ENCODE measurements at places on chromosomes 3 and 15.

DNA sequence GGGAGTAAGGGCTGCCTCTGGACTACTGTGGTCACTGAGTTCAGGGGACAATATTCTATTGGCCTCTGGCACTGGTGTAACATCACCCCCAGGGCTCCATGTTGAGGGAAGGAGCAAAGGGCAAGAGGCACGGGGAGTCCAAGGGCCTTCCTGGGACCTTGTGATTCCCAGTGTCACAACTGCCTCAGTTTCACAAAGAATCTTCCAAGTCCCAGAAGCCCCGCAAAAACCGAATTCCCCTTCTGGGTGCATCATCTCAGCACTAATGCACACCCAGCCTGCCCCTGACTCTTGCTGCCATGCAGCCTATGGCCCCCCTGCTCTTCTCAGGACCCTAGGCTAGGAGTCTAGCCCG, 5.5 kb downstream of the AMOTL2 start:
- no peak for DNase-seq

GRCh38 chr3:122760453-122761271, 33.0 kb downstream of the HSPBAP1 start:
- DNase-seq = no peak

- no peak for DNase-seq
Measured at GRCh38 chr3:151499168-151499567, 38.3 kb upstream of the IGSF10 start.

DNA sequence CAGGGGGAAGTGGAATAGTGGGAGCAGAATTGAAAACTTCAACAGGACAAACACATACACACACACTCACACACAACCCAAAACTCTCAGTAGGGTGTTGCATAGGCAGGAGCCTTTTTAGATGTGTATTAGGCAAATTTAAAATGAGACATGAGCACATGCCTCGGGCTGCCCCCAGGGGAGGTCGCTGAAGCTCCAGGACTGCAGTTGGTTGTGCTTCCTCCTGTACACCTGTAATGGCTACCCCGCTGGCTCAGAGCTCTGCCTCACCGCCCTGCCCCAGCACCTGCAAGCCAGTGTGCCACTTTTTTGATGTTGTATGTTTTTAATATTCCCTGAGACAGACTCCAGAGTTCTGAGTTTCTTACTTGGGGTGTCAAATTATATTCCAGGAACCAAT, 303.4 kb upstream of the NR2E3 start:
- DNase-seq = no peak

DNA sequence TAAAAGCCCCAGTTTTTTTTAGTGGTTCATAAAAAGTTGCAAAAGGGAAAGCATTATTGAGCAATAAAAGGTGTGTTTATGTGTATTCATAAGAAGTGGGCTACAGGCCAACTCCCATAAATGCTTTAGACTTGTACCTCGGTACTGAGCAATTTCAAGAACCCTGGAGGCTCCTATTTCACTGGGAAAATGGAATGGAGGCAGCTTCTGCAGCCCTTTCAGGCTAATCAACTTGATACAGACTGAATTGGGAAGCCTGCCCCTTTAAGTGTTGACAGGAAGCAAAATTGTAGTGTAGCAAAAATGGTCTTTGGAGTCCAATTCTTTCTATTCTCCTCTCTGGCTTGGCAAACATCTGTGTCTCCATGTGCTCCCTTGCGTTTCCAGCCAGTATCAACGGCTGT, 118.8 kb downstream of the ECT2 start:
- no peak for DNase-seq

- DNase-seq = no peak
Measured at GRCh38 chr3:57009367-57009766, 51.1 kb upstream of the SPATA12 start.

DNA sequence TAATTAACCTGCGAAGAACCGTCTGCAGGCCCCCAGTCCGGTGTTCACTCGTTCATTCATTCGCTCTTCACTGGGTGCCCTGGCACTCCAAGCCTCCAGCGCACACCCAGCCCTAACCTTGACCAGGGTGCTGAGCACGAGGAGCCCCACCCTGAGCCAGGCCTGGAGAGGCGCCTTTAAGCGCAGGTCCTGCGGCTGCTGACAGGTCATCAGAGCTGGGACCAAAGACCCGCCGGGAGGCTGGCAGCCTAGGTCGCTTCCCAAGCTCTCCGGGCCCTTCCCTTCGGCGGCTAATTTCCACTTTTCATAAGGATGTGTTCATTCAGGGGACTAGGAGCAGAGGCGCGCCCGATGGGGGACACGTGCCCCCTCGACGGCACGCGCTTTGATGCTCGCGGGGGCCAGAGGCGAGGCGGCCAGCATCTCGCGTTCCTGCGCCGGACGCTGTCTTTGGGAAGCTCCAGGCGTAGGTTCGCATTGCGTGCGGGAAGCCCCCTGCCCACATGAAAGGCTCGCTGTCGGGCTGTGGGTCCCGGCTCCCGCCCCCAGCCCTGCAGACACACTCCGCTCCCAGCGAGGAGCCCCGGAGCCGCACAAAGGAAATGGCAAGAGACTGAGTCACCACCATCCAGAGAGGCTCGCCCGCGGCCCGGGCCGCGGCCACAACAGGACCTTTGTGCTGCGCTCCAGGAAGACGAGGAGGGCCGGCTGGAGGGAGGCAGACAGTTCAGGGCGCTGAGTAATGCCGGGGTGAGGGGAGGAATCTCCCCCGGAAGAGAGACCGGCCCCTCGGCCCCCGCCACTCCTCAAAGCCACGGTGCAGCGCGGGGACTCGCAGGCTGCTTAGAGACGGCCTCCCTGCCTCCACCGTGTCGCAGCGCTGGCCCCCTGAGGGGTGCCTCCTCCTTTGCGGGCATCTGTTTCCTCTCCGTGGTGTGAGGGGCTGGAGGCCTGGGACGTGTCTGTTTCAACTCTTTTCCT, 266.4 kb upstream of the HES1 start:
- peak; percentile 24 for DNase-seq

- DNase-seq = no peak
Measured at GRCh38 chr3:43843386-43843785, 152.6 kb downstream of the ABHD5 start.

GRCh38 chr15:95912280-95912625, 418.2 kb upstream of the NR2F2 start:
- DNase-seq = no peak

- no peak for DNase-seq
Measured at GRCh38 chr15:89679212-89679611, at the start of gene PLIN1. TSS of gene PLIN1 (minus strand) at chr15:89679367. CDS start at chr15:89677489, 1,878 bp downstream.

DNA sequence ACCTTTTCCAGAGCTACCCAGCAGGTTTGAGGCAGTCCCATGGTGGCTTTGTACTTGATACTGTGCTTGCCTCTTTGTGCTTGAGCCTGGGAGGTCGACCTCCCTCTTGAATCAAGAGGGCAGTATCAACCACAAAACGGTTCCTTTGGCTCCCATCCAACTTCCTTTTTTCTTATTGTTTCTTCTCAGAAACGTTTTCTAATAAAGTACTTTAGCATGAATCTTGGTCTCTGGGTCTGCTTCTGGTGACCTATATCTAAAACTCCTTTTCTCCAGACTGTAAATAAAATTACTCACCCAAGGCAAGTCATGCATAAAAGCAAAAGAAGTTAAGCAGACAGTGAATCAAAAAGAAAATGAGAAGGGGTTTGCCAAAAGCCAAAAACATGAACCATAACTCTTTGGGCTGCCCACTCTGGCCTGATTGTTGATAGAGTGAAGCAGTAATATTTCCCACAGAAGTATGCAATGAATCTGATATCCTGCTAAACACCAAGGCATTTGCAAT, 112.2 kb upstream of the SLC4A7 start:
- DNase-seq = no peak

GRCh38 chr3:191961022-191961421, 500.1 kb downstream of the PYDC2 start:
- no peak for DNase-seq

DNA sequence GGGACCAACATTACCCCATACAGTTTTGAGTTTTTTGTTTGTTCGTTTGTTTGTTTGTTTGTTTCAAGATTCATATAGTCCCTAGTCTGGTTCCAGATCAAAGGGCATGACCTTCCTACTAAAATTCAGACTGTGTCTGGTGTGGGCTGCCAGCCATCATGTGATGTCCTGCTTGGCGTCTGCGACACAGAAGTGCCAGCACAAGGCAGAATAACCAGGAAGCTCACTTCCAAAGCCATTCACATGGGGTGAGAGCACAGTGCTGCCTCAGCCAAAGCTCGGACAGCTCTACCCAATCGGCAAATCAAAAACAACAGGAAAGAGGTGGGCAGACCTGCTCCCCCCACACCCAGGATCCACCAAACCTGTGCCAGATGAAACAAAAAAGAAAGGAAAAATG, 142.6 kb upstream of the THBS1 start:
- DNase-seq = no peak

DNA sequence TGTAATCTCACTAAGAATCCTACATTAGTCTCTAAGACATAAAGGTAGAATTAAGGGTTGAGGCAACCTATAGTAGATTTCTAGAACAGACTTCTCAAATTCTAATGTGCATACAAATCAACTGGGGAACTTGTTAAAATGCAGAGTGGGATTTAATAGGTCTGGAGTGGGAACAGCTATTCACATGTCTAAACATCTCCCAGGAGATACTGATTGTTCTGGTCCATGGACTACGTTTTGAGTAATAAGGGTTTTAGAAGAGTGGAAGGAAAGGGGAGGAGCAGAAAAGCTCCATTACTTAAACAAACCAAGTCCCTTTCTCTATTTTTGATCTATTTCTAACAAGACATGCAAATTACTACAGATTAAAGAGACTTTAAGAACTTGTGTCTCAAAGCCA, 524.8 kb downstream of the TUSC7 start:
- DNase-seq = no peak

DNA sequence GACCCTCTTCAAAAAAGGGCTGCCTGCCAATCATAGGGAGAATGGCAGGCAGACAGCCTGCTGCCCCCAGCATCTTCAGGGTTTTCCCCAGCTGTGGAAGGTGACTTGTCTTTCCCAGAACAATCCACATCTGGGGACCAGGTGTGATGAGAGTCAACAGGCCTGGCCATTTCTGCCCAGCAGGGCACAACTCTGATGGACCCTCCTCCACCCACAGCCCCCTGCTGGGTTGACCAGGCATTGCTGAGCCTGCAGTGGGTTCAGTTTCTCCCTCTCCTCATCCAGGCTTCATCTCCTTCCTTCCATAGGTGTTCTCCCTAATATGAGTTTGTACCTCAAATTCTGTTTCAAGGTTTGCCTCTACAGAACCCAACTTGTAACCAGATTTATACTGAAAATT, 111.0 kb downstream of the MINAR1 start:
- DNase-seq = no peak

DNA sequence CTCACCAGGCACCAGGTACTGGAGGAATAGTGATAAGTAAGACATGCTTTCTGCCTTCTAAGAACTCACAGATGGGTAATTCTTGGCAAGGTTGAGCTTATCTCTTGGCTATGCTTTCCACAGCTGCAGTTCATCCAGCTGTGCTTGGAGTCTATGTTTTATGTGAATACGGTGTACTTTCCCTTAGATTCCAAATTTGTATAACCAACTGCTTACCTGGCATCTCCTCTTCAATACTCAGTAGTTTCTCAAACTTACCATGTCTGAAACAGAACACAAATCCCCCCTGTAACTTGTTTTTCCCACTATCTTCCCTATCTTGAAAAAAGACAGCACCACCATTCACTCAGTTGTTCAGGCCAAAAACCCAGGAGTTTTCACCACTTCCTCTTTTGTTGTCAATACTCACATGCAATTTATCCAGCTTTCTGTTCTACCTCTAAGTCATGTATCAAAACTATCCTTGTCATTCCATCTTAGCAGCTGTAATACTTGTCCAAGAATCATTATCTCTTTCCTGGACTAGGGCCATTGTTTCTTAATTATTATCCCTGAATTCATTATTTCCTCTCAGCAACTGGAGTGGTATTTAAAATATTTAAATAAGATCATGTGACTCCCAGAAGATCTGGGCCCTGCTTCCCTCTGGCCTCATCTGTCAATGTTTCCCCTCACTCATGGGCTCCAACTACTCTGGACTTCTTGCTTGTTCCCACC, 32.6 kb downstream of the COL6A5 start:
- no peak for DNase-seq

GRCh38 chr15:90266485-90266884, 1.0 kb downstream of the NGRN start:
- DNase-seq = no peak

DNA sequence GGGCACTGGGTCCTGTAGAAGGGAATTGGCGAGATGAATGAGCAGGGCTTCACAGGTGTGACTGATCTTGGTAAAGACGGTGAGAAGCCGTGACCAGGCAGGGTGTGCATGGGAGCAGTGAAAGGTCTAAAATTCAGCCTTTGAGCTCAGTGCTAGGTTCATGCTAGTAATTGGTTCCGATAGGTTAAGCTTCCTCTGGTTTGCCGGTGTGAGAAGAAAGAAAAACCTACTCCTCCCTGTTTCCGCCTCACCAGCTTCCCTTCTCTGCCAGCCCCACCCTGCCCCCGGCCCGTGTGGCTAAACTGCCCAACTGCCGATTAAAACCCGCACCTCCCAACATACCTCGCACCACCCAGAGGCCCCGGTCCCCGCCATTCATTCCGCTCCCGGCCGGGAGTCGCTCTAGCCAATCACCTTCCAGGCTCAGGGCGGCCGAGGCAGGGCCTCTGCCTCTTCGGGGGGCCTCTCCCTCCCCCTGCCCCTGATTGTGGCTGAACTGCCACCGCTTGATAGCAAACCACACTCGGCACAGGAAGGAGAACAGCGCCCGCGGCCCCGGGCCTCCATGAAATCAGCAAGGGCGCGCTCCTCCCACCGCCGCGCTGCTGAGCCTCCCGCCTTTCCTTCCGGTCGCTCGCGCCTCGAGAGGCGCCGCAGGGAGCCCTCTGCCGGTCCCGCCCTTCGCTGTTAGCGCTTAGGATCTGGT, 7.3 kb upstream of the NRROS start:
- peak; percentile 83 for DNase-seq

DNA sequence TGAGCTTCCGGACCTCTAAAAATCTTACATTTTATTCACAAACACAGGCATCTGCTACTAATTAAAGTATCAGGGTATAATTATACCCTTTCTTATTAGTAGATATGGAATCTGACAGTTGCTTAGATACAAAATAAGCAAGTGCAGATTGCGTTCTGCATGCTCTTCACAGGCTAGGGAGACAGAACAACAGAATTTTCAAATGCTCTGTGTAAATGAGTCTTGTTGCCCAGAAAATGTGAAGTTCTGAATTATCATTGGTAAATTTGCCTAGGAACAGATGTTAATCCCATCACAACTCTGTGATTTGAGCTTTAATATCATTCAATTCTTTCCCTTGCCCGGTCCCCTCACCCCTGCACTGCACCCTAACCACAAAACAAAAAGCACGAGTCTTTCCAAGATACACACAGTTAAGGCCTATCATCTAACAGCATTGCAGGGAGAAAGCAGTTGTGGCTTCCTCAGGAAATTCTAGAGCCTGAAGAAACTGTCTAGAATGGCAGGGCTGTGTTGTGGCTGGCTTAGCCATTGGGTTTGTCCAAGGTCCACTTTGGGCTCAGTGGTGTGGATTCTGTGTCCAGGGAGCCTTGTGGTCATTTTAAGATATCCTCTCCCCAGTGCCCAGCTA, 119.8 kb downstream of the PDCD6IP start:
- DNase-seq = no peak

Data from progenitor cell of endocrine pancreas (in vitro differentiated cells).